ENCODE measurements at places on chromosomes 11 and 22. TPM values are rescaled to one million over a fixed set of nuclear protein-coding genes. Genes with fewer than 3 reads are reported as not detected.

The RAB38 gene
- total RNA-seq, result 118 TPM

The MUC15 gene
- total RNA-seq, result under 0.01 TPM

The MS4A14 gene
- total RNA-seq, result not detected

The KMT5B gene
- 24.1 TPM for total RNA-seq

The DUSP8 gene
- total RNA-seq, result 0.96 TPM

The XKR3 gene
- total RNA-seq, result not detected

The TSPAN18 gene
- not detected for total RNA-seq

The DKK3 gene
- total RNA-seq, result 285 TPM

The BATF2 gene
- 0.21 TPM for total RNA-seq

The ZNF70 gene
- 1.9 TPM for total RNA-seq

The OR5A1 gene
- not detected for total RNA-seq

The PHRF1 gene
- total RNA-seq, result 20.7 TPM

The CCDC81 gene
- not detected for total RNA-seq

The NRIP3 gene
- 4.1 TPM for total RNA-seq

The SLC15A3 gene
- total RNA-seq, result 0.85 TPM

The PRR5 gene
- total RNA-seq, result 13.7 TPM

The PRR33 gene
- total RNA-seq, result not detected

The PNPLA5 gene
- total RNA-seq, result not detected

The TENM4 gene
- total RNA-seq, result 27.2 TPM

The DNAJB7 gene
- not detected for total RNA-seq

The MS4A6E gene
- total RNA-seq, result not detected

The IGLL1 gene
- total RNA-seq, result not detected

The EMID1 gene
- 0.96 TPM for total RNA-seq

The FOXR1 gene
- total RNA-seq, result not detected

The TMX2 gene
- total RNA-seq, result 61.2 TPM

The ARHGAP8 gene
- total RNA-seq, result 28.2 TPM

The TRIM51 gene
- not detected for total RNA-seq

The APOBEC3F gene
- total RNA-seq, result 5.3 TPM

The RIC8A gene
- total RNA-seq, result 104 TPM

The TIGD3 gene
- total RNA-seq, result under 0.01 TPM

The SYCE3 gene
- total RNA-seq, result not detected

The VWCE gene
- total RNA-seq, result under 0.01 TPM
